ENCODE measurements at places on chromosomes 16 and 17. TPM values are rescaled to one million over a fixed set of nuclear protein-coding genes. Genes with fewer than 3 reads are reported as not detected.

DNA sequence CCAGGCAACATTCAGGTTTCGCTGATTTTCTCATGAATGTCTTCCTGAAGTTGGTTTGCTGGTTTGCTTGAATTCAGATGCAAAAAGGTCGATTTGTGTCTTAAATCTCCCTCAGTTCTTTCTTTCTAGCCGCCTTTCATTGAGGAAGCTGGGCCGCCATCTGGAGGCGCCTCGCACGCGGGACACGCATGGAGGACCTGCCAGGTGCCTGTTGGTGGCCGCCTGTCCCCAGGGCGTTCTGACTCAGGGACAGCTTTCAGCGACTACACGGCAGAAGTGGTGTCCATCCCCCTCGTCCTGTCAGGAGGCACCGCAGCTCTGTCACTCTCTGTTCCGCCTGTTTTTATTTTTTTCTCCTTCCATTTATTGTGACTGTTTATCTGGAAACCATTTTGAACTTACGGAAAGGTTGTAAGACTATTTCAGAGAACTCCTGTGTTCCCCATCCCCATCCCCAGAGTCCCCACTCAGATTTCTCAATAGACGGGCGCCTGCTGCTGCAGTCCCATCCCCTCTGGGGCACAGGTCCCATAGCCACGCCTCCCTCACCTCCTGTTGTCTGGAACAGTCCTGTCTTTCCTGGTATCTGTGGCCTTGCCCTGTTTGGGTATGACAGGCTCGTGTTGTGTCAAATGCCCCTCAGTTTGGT lies 33.2 kb downstream of the COX4I1 start:
- peak overlapping the region; percentile 0 for H3K27ac ChIP-seq
- H3K36me3 ChIP-seq = no peaks in the 10 kb centered on the region
- peaks cover 11% of the 10 kb centered on the region for H3K4me1 ChIP-seq
- H3K27me3 ChIP-seq = peaks cover 64% of the 10 kb centered on the region
- H3K4me3 ChIP-seq = no peak overlapping the region

DNA sequence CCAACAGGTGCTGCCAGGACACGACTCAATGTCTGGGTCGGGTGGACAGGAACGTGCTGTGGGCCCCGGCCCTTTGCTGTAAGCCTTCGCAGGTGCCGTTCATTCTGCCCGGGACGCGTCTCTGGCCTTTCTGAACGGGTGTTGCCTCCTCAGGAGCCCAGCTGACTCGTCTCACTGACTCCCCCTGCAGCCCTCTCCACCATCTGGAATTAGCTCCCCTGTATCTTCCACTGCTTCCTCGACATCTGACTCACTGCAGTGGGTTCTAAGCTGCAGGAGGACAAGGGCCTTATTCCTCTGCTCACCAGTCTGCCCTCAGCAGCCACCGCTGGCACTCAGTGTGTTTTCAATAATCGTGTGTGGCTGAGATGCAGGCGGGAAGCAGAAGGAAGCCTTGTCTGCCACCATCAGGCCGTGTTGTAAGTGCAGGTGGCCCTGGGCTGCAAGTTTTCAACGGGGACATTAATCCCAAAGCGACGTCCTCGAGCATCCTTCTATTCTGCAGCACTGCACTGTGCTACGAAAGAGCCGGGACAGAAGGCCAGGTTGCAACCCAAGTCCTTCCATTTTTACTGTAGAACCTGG lies 256.2 kb downstream of the FOXL1 start:
- DNase-seq = no peak
- H3K27ac ChIP-seq = no peak overlapping the region
- no peaks in the 10 kb centered on the region for H3K4me1 ChIP-seq
- no peaks in the 10 kb centered on the region for H3K36me3 ChIP-seq
- H3K4me3 ChIP-seq = no peak overlapping the region

- no peaks in the 10 kb centered on the region for H3K36me3 ChIP-seq
- DNase-seq = no peak
- H3K27ac ChIP-seq = no peak overlapping the region
These were observed 121.7 kb downstream of the MYO1D start for GRCh38 chr17:32755045-32755805.

GRCh38 chr16:24009955-24010354 lies 174.2 kb downstream of the PRKCB start:
- H3K4me1 ChIP-seq = peaks cover 44% of the 10 kb centered on the region
- H3K36me3 ChIP-seq = peaks cover 12% of the 10 kb centered on the region
- H3K27ac ChIP-seq = peak overlapping the region; percentile 16
- no peak for DNase-seq

DNA sequence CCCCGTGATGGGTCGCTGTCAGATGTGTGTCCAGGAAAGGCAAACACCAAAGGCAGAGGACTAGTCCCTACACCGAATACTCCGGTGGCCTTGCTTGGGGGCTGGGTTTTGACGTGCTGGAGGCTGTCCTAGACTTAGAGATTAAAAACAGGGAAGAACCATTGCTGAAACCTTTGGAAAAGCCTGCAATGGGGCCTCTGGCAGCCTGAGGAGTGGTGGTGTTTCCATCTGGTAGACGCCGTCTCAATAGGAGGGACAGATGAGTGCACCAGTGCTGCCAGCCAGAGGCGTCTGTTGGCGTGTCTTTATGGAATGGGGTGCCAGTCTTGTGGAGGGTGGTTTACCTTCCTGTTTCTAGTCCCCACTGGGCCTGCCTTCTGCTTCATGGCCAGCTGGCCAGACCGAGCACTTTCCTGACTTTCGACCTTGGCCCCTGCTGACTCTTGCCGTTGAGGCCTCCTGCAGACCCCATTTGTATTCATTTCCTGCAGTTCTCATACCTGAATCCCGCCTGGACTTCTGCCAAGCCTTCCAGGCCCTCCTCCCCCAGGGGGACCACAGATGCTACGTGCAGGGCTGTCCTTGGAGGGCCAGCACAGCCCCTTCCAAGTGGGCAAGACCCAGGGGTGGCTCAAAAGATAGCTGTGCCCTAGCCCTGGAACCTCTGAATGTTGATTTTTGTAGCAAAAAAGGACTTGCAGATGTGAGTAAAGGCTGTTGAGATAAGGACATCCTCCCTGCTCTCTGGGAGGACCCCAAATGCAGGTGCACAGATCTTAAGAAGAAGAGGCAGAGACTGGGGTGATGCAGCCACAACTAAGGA lies 1.9 kb upstream of the DNASE1 start:
- peaks cover 10% of the 10 kb centered on the region for H3K36me3 ChIP-seq
- no peaks in the 10 kb centered on the region for H3K27me3 ChIP-seq
- DNase-seq = no peak
- no peak overlapping the region for H3K4me3 ChIP-seq
- peaks cover 10% of the 10 kb centered on the region for H3K4me1 ChIP-seq
- H3K27ac ChIP-seq = no peak overlapping the region

- H3K4me3 ChIP-seq = no peak overlapping the region
- no peaks in the 10 kb centered on the region for H3K27me3 ChIP-seq
- H3K36me3 ChIP-seq = no peaks in the 10 kb centered on the region
- H3K4me1 ChIP-seq = peaks cover 5% of the 10 kb centered on the region
- no peak overlapping the region for H3K27ac ChIP-seq
These were observed 11.5 kb upstream of the PITPNA start for GRCh38 chr17:1573932-1574696.

DNA sequence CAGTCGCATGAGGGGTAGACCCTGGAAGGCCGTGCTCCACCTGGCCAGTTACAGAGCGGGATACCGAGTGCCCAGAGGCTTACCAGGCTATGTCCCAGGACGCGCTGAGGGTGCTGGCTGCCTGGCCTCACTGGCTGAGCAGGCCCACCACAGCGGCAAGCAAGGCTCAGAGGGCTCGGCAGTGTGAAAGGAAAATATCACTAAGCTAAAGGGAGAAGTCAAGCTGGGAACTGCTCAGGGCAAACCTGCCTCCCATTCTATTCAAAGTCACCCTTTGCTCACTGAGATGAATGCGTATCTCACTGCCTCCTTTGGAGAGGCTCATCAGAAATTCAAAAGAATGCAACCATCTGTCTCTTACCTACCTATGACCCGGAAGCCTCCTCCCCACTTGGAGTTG lies 37.4 kb downstream of the CCDC57 start:
- DNase-seq = no peak
- no peaks in the 10 kb centered on the region for H3K27me3 ChIP-seq
- H3K4me3 ChIP-seq = no peak overlapping the region
- H3K27ac ChIP-seq = no peak overlapping the region
- H3K4me1 ChIP-seq = no peaks in the 10 kb centered on the region

DNA sequence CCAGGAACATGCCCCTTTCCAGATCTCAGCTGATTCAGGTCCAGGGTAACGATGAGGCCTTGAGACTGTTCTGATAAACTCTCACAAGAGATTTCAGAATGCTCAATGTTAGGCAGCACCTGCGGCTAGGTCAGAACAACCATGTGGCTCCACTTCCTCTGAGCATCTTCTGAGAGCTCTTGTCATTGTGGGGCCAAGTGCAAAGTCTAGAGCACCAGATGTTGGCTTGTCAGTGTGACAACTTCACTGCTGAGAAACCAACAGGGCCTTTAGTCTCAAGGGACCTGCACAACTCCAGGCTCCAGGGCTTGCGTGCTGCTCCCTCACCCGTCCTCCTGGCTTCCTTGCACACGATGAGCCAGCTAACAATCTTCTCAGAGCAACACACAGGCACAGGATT lies 29.0 kb downstream of the FCSK start:
- DNase-seq = no peak
- H3K4me1 ChIP-seq = peaks cover 2% of the 10 kb centered on the region
- H3K27ac ChIP-seq = peak overlapping the region; percentile 34
- no peaks in the 10 kb centered on the region for H3K27me3 ChIP-seq
- H3K4me3 ChIP-seq = no peak overlapping the region

- DNase-seq = no peak
- no peak overlapping the region for H3K27ac ChIP-seq
- no peaks in the 10 kb centered on the region for H3K36me3 ChIP-seq
- H3K4me1 ChIP-seq = no peaks in the 10 kb centered on the region
- no peaks in the 10 kb centered on the region for H3K27me3 ChIP-seq
These were observed 816.2 kb upstream of the SOX9 start for GRCh38 chr17:71304498-71305158.

- no peaks in the 10 kb centered on the region for H3K36me3 ChIP-seq
- no peak for DNase-seq
- H3K4me1 ChIP-seq = no peaks in the 10 kb centered on the region
- H3K27ac ChIP-seq = no peak overlapping the region
- no peaks in the 10 kb centered on the region for H3K27me3 ChIP-seq
These were observed 3.0 kb downstream of the CNGB1 start for GRCh38 chr16:57967916-57968315.

DNA sequence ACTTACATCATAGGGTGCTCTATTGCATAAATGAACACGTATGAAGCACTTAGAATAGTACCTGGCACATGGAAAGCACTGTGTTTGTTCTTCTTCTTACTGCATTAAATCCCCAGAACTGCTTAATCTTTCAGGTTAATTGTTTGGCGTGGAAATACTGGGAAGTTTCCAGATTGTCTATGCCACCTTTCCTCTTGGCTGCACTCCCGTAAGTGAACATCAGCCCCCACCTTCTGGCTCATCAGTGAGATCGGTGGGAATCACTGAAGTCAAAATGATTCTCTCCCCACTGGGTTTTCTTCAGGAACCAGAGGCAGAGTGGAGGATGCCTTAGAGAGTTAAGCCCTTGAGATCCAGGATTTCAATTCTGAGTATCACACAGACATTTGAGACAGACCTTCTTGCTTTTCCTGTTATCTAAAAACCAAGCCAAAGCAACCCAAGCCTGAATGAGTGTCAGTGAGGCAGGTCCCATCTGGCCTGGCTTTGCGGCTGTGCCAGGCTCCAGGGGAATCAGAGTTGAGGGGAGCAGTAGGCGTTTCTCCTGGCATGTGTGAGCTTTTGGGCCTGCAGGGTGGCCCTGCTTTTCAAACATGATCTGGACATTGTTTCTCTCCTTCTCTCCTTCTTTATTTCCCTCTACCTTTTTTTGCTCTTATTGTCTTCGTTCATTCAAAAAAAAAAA lies 59.1 kb downstream of the OTOA start:
- H3K4me3 ChIP-seq = no peak overlapping the region
- peaks cover 12% of the 10 kb centered on the region for H3K4me1 ChIP-seq
- no peak for DNase-seq
- no peak overlapping the region for H3K27ac ChIP-seq
- H3K27me3 ChIP-seq = peaks cover 22% of the 10 kb centered on the region
- peaks cover 4% of the 10 kb centered on the region for H3K36me3 ChIP-seq

GRCh38 chr16:57730771-57731730 lies 4.5 kb upstream of the KATNB1 start:
- peaks cover 3% of the 10 kb centered on the region for H3K4me1 ChIP-seq
- H3K36me3 ChIP-seq = peaks cover 13% of the 10 kb centered on the region
- no peak overlapping the region for H3K4me3 ChIP-seq
- no peaks in the 10 kb centered on the region for H3K27me3 ChIP-seq

DNA sequence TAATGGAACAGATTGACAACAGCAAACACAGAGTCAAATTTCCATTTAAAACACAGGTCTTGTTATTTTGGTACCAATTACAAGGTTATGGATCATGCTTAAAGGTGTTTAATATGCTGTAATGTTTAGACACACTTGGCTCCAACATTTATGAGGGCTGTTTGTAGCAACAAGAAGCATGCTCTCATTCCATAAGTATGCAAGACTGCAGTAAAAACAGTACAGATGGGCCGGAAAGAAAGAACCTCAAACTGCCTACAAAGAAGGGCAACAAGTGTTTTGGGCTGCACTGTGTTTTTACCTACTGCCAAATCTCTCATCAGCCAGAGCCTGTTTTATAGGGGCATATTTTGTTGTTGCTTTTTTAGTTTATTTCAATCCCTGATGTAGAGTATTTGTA lies 100.5 kb upstream of the HS3ST3A1 start:
- H3K36me3 ChIP-seq = no peaks in the 10 kb centered on the region
- no peak overlapping the region for H3K4me3 ChIP-seq
- no peaks in the 10 kb centered on the region for H3K4me1 ChIP-seq
- H3K27me3 ChIP-seq = peaks cover 5% of the 10 kb centered on the region
- no peak for DNase-seq
- no peak overlapping the region for H3K27ac ChIP-seq

DNA sequence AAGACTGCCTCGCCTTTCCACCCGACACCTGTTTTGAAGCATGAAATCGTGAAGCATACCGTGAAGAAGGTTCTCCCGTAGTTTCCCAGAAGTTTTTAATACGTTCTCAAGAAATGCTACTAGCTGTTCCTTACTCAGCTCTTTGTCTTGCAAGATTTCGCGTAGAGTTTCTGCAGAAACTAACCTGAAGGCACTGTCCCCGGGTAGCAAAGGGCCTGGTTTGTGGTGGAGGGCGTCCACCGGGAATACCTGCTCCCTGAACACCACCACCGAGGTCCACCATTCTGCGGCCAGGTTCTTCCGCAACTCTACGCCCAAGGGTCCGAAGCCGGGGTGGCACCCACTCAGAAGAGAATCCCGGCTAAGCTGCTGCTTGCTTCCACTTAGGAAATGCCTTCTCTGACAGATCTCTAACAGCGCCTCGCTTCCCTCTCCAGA lies 487 bp downstream of the POLG2 start:
- peaks cover 65% of the 10 kb centered on the region for H3K4me1 ChIP-seq
- peak overlapping the region; percentile 98 for H3K27ac ChIP-seq
- peak overlapping the region; percentile 98 for H3K4me3 ChIP-seq
- no peaks in the 10 kb centered on the region for H3K27me3 ChIP-seq
- DNase-seq = no peak

- peaks cover 3% of the 10 kb centered on the region for H3K27me3 ChIP-seq
- no peak for DNase-seq
- H3K36me3 ChIP-seq = no peaks in the 10 kb centered on the region
- peaks cover 7% of the 10 kb centered on the region for H3K4me1 ChIP-seq
These were observed 54.1 kb upstream of the NFAT5 start for GRCh38 chr16:69511651-69512050.

Gene DRC3
- 0.18 TPM for total RNA-seq

Gene ADAMTS18
- not detected for total RNA-seq

Gene SLC2A4
- 0.56 TPM for total RNA-seq

Gene SCARF1
- total RNA-seq = 2.5 TPM

Gene ASPHD1
- 2.0 TPM for total RNA-seq

Gene DLX4
- total RNA-seq = 0.70 TPM

Gene GPRC5B
- 0.14 TPM for total RNA-seq

Gene TMIGD1
- total RNA-seq = not detected

Gene C16orf54
- total RNA-seq = 19.1 TPM

Gene CBFA2T3
- 0.28 TPM for total RNA-seq

Gene COX6A2
- total RNA-seq = not detected
